ENCODE measurements at places on chromosomes 6 and 20.
A peak's percentile ranks its signal among the peaks of the same experiment; 100 is the strongest.

- no peak for DNase-seq
These were observed 1.2 kb downstream of the LAMA5 start for GRCh38 chr20:62365814-62366369.

DNA sequence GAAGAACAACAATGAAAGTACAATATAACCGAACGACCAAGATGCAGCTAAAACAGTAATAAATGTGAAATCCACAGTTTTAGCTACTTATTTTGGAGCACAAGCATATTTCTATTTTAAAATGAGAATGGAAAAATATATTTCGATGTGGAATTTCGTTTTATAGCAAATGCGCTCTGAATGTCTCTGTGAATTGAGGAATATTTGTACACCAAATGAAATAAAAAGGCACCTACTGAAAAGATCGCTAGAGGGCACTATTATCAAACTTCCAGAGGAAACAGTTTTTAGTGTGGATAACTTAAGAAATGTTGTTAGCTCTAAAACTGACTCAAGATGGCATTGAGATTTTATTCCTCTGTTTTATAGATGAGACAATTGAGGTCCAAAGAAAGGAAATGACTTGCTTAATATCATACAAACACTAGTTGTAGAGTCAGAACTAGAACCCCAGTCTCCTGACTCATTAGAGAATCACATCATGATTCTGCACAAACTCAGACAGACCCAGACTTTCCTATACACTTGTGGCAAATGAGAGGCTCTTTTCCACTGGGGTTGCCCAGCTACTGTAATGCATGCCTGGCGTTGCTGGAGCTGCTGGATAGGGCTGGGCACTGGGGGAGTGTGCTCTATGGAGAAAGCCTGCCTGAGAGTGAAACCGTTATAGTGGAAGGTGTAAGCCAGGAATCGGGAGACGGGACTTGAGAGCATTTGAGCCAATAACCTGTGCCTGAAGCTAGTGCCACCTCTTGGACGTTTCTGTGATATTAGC lies 51.9 kb downstream of the GCLC start:
- DNase-seq = peak; percentile 26

GRCh38 chr20:32986331-32986966 lies 17.8 kb downstream of the SUN5 start:
- no peak for DNase-seq

- DNase-seq = no peak
These were observed 49.8 kb upstream of the ENPP5 start for GRCh38 chr6:46220352-46221221.

DNA sequence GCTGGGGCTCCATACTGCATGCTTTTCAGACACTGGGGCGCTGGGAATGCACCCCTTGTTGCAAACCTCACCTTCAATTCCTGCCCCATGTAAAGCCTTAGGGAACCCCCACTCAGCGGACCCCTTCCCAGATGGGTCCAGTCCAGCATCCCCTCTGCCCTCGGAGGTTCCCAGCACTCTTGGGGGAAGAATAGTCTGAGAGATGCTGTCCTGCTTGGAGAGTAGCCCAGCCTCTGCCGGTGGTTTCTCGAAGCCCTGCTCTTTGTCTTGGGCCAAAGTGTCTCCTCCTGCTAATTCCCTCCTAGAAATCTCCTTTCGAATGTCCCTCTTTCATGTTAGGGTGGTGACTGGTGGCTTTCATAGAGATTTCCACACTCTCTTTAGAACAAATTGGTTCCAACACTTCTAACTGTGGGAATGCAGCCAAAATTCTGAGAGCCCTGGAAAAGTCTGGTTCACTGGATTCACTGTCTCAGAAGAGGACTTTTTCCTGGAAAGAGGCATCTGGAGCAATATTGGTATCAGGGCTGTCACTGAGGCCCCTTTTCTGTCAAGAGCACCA lies 24.9 kb upstream of the SULF2 start:
- no peak for DNase-seq

- DNase-seq = no peak
These were observed 17.7 kb downstream of the GFRA4 start for GRCh38 chr20:3645309-3646066.

DNA sequence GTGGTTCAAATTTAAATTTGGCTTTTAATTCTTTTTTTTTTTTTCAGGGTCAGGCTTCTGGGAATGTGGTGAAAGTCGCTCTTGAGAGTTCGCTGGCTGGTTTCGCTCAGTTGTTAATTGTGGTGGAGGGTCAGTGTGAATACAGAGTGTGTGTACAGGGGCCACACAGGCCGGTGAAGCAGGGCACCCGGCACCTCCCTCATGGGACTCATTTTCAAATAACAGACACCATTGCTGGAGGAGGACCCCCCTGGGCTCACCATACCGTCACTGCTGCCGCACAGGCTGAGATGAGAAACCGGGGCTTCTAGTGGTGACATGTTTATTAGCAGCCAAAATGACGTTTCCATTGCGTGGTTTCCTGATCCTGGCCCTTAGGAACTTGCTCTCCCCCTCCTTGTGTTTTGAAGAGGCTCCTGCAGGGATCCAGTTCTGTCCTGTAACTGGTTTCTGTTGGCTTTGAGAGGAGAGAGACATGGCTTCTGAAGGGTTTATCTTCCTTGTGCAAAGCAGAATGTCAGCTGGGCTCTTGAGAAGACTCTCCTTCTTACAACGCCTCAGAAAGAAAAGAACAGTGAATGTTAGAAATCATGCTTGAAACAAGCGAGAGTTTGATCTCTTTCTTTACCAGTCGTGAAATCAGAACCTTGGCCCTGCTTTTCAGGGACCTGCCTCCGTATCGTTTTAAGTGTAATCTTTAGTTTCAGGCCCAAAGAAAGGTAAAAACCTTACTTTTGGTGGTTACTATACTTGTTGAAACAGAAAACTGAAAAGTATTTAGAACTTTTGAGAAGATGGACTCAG lies 37.8 kb downstream of the DUSP22 start:
- DNase-seq = no peak

DNA sequence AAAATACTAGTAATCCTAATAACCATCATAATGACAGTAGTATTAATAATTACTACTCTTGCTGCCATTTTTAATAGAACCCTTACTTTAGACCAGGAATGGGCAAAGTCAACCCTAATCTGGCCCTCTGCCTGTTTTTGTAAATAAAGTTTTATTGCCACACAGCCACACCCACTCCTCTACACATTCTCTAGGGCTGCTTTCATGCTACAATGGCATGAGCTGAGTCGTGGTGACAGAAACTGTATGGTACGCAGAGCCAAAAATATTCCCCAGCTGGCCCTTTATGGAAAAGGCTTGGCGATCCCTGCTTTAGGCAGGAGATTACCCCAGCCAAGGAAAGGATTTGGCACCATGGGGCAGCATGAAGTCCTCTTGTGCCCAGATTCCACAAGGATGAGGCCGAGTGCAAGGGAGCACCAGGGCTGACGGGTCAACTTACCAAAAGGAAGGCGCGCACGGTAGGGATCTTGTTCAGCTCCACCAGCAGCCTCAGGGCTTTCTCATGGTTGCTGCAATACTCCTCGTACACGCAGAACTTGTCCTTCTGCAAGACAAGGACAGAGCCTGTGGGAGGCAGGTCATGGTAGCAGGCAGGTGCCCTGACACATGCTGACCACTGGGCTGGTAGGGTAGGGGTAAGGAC lies 93.6 kb downstream of the PREX1 start:
- no peak for DNase-seq

GRCh38 chr6:106125925-106126435 lies 39.8 kb downstream of the PRDM1 start:
- no peak for DNase-seq

- DNase-seq = no peak
These were observed 1.2 kb downstream of the MYH7B start for GRCh38 chr20:34956751-34957472.

DNA sequence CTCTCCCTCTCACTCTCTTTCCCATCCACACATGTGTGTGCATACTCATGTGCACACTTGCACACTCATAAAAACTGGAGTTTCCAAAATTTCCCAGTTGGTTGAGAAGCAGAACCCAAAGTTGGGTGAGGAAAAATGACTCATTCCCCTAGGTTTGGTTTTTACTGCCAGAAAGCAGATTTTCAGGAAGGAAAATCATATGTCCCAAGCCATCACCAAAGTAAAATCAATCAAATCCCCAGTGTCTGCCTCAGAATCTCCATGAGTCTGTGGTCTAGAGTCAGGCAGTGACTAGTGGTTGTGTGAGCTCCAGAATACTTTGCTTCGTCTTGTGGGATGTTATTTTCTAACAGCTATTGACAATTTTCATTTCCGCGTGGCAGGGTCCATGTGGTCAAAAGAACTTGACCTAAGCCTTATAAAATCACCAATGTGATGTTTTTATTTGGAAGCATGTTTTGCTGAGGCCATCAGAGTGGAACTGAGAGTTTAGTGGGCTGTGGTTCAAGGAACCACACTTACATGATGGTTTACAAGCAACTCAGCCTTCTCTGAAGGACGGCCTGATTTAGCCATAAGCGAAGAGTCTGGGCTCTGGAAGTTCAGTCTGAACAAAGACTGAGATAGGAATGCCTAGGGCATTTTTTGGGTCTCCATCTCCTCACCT lies 81.9 kb upstream of the CCN6 start:
- no peak for DNase-seq

Measured in stimulated activated CD4-positive, alpha-beta T cell treated with anti-CD3 and anti-CD28 coated beads, Interleukin-1b, Interleukin-23, amount 100 ng/mL, for 24 hours (primary cell).